ENCODE measurements at places on chromosomes 2 and 18. TPM values are rescaled to one million over a fixed set of nuclear protein-coding genes. Genes with fewer than 3 reads are reported as not detected.

GREB1L gene
- 1.4 TPM for total RNA-seq

DNA sequence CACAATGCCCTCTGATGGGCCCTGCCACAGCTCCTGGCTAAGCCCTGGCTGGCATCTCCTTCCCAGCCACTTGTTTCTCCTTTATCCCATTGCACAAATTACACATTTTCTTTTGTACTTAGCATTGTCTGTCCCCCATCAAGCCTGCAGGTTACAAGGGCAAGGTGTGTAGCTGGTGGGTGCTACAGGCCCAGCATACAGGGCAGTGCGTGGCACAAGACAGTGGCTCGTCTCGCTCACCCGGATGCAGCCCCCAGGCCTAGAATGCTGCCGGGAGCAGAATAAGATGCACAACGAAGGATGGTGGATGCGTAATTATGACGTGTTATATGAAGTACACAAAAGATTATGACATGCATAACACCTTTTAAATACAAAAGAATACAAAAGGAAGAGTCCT, 87.6 kb downstream of the EIPR1 start:
- no peak for DNase-seq

DNA sequence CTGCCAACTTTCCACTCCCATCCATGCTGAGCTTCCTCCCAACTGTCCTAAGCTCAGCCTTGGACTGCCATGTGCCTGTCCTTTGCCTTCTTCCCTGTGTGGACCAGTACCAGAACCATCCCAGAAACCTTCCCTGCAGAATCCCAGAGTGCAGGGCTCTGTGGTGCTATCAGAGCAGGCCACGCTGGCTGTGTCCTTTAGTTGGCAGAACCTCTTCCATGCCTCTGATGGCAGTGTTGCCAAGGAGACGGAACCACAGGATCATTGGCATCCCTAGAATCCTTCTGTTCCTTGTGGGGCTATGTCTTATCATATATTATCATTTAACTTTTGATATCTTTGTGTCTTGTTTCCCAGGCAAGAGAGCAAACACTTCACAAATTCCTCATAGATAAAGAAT, 73.0 kb upstream of the NOSTRIN start:
- no peak for DNase-seq

DNA sequence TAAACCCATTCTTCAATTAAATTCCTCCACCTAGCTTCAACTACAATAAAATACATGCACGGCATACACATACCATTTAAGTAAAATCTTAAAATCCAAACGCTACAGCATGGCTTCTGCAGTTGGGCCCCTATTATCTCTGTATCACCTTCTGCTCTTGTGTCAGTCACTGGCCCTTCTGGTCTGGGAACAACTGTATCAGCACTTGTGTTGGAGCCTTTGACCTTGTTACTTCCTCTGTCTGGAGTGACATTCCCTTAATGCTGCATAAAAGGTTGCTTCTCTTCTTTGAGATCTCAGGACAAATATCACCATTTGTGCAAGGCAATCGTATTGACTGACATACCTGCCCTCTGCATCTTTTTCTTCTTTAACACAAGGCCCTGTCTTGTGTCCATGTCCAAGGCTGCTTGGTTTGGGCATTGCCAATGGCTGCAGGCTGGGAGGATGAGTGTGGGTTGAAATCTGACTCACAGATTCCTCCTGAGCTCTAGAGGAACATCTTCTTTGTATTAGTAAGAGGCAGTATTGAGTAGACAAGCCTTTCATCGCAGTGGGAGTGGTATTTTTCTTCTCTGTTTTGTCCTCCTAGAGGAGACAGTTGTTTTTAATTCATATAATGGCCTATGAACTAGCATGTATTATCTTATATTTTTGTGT, 267.8 kb upstream of the TRIB2 start:
- DNase-seq, result no peak

CCDC74B gene
- 5.2 TPM for total RNA-seq

GRCh38 chr2:10303181-10303693, 533 bp downstream of the HPCAL1 start:
- DNase-seq, result no peak

DNA sequence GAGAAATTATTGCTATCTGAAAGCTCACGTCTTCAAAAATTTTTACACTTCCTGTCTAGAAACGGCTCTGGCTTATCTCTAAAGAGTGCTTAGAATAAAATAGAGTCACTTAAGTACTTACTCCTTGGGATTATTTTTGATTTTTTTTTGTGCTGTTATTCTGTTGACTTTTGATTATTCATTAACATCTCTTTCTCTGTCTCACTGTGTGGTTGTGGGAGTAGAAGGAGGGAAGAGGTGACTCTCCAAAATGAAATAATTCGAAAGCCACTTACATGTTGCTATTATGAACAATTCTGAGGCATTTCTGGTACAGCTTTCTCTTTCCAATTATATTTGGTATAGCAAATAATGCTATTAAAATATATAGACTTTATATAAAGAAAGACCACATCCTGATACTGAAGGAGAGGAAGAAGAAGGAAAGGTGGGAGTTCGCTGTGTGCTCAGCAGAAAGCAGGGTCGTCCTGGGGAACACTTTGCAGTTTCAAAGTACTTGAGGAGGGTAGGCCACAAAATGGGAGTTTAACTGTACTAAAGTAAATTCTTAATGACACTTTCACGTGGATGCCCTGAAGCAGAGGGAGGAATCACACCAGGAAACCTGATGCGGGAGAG, 9.6 kb upstream of the MMADHC start:
- DNase-seq, result no peak

LTBP1 gene
- total RNA-seq, result 175 TPM

- no peak for DNase-seq
Measured at GRCh38 chr2:218233543-218233942, 16.6 kb downstream of the ARPC2 start.

- DNase-seq, result no peak
Measured at GRCh38 chr2:191149391-191149790, 1.4 kb downstream of the STAT4 start.

DNA sequence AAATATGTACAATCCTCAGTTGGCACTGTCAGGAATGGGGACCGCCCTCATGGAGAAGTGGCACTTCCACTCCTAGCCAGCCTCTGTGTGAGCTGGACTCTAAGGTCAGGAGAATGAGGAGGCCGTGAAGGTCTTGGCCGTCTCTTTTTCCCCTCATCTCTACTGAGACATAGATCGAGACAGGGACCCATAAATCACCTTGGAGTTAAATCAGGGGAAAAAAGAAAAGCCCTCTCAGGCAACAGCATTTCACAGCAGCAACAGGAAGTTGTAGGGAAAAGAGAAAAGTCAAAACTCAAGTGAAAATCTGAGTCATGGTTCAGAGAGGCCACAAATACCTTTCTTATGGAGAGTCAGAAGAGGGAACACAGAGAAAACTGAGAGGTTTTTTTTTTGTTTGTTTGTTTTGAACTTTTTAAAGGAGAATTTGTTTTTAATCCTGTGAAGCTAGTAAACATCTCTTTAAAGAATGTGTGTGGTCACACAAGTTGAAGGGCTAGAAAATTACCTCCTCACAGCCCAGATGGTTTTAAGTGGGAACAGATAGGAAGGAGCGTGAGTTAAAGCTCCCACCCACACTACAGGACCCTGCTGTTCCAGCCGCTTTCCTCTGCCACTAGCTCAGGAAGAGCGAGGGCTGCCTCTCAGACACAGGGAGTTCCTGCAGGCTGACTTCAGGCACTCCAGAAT, 30.6 kb upstream of the CYP1B1 start:
- DNase-seq, result no peak

GRCh38 chr2:39697454-39697853, 31.7 kb downstream of the TMEM178A start:
- DNase-seq, result no peak

GRCh38 chr2:13682540-13683272, 949.8 kb upstream of the LRATD1 start:
- no peak for DNase-seq

UGT1A4 gene
- total RNA-seq, result 1.1 TPM

SLC19A3 gene
- total RNA-seq, result 1.4 TPM

- DNase-seq, result no peak
Measured at GRCh38 chr18:2495381-2495780, 75.9 kb downstream of the METTL4 start.

LIMS3 gene
- 13.5 TPM for total RNA-seq

DNA sequence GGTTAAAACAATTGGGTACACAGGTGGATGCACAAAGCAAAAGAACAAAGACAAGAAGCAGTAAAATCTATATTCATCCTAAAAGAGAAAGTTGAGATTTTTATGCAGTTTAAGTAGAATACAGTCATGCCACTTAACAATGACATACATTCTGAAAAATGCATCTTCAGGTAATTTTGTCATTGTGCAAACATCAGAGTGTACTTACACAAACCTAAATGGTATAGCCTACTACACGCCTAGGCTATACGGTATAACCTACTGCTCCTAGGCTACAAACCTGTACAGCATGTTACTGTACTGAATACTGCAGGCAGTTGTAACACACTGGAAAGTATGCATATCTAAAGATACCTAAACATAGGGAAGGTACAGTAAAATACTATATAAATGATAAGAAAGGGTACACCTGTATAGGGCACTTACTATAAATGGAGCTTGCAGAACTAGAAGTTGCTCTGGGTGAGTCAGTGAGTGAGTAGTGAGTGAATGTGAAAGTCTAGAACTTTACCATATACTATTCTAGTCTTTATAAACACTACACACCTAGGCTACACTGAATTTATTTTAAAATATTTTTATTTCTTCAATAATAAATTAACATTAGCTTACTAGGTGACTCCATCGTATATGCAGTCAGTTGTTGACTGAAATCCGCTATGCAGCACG, 132.9 kb downstream of the BARD1 start:
- DNase-seq, result no peak

- DNase-seq, result no peak
Measured at GRCh38 chr2:84846741-84847142, 34.1 kb downstream of the TRABD2A start.

GRCh38 chr2:3465844-3466481, 53.4 kb downstream of the ADI1 start:
- DNase-seq, result no peak

DNA sequence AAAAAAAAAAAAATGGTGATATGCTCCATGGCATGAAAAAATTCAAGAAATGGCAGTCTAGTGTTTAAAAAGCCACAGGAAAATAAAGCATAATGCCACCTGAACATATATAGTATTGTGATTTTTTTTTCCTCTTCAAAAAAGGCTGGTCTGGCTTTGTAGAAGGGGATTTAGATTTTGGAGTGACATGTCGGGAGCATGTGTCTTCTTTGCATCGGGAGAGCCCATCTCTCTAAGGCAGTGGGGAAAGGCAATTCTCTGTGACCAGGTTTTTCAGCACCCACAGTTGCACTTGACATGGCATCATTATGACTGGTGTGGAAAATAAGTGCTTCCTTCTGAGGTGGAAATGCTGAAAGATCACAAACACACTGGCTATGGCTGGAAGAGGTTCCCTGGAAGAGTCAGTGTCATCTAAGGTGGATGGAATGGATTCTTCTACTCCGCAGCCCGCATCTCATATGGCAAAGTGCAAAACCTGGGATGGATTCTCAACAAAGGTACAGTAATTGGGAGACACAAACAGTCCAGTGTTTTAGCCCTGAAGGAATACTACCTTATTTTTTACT, 172.5 kb downstream of the AGAP1 start:
- DNase-seq, result peak; percentile 83

DNA sequence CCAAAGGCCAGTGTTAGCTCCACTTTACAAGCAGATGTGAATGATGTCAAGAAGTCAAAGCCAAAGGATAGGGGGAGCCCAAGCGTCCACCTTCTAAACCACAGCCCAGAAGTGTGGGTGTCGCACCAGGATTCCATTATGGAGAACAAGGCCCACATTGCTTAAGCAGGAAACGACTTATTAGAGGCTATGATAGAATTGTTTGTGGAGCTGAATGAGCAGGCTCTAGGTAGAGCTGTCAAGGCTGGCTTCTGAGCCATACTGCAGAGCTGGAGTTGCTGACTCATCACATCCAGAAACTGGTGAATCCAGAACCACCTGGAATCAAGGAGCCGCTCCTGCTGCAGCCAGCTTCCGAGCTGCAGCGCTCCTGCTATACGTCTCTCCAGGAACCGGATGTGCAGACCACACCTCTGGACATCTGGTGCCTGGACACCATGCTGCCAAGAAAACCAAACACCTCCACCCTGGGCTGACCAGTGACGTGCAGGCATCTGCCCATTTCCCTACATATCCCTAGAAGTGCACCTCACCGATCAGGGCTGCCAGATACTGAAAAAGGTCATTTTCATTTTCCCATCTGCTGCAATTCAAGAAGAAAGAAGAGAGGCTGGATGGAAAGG, 6.2 kb upstream of the TWIST2 start:
- DNase-seq, result no peak

- no peak for DNase-seq
Measured at GRCh38 chr2:39994151-39994550, 215.1 kb upstream of the THUMPD2 start.

- no peak for DNase-seq
Measured at GRCh38 chr2:150639383-150639782, 151.9 kb upstream of the RND3 start.

GRCh38 chr2:184875212-184875611, 276.9 kb downstream of the ZNF804A start:
- no peak for DNase-seq

VIL1 gene
- total RNA-seq, result not detected

CKAP2L gene
- 13.5 TPM for total RNA-seq

GRCh38 chr2:130744287-130745117, 10.8 kb upstream of the AMER3 start:
- no peak for DNase-seq

SLC8A1 gene
- total RNA-seq, result 280 TPM

DNA sequence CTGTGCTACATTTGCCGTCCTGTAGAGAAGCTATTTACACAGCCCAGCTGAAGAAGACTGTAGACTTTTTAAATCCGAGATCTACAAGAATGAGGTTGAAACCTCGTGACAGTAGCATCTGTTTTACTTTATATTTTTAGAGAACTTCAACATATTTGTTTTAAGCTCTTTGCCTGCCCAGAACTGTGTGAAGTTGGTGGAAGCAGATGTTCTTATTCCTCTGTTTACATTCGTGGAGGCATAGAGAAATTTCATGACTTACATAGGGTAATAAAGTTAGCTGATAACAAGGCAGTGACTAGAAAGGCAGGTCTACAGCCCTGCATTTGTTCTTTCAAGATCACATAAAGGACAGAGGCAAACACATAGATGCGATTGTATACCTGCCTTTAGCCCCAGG, 47.0 kb upstream of the MAP3K20 start:
- DNase-seq, result no peak

GRCh38 chr2:43034242-43034619, 192.2 kb downstream of the ZFP36L2 start:
- DNase-seq, result no peak

B4GALT6 gene
- total RNA-seq, result 7.5 TPM

MC5R gene
- total RNA-seq, result not detected

DNA sequence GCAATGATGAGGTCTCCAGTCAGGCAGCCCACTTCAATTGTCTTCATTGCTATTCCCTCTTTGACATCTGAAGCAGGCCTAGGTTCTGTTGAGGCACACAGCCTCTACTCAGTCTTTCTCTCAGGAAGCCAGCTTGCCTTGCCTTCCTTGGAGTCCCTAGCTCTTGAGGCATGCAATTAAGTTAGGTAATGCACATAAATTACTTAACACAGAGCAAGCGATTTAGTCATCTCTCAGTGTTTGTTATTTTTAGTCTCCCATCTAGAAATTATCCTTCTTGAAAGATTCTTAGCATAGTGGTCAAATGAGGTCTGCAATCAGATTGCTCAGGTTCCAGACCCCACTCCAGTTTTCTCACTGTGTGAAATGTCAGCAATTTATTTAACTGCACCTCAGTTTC, 32.0 kb downstream of the SULT1C4 start:
- no peak for DNase-seq

GRCh38 chr2:53697092-53697491, 70.5 kb upstream of the CHAC2 start:
- no peak for DNase-seq

TWIST2 gene
- total RNA-seq, result 20.5 TPM

- DNase-seq, result no peak
Measured at GRCh38 chr2:160064916-160065315, 2.5 kb upstream of the PLA2R1 start.

- no peak for DNase-seq
Measured at GRCh38 chr2:94758546-94758945, 112.7 kb upstream of the TEKT4 start.
